ENCODE measurements at places on chromosomes 2 and 18.

DNA sequence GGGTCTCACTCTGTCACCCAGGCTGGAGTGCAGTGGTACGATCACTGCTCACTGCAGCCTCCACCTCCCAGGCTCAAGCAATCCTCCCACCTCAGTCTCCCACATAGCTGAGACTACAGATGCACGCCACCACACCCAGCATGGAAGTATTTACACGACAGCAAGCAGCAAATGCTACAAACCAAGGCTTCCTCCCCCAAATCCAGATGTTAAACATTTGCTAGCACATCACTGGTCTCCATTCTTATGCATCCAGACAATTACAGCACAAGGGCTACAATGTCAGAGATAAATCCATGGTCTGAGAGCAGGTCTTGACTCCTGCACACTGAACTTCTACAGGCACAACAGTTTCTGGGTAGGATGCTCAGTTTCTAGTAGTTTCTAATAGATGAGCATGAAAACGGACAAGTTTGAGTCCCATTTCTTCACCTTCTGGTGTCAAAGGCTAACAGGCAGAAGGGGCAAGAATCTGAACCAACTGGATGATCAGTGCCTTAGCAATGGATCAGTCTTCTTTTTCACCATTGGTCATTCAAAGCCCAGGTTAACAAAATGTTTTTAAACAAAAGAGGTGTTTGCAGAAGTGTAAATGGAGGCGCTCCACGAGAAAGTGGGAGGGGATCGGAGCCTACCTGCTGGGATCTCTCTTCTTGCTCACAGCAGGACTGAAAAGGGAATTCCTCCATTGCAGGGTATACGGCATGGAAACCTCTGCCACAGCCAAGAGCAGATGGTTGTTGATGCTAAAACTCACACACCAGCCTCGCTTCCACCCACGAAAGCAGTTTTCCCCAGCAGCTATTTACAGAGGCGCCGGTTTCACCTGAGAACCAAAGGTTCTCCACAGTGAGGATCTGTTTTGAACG, 135.0 kb upstream of the ARL4C start:
- H3K27me3 ChIP-seq, result no peaks in the 10 kb centered on the region
- H3K4me3 ChIP-seq, result no peak overlapping the region
- no peaks in the 10 kb centered on the region for H3K36me3 ChIP-seq
- H3K4me1 ChIP-seq, result peaks cover 32% of the 10 kb centered on the region

DNA sequence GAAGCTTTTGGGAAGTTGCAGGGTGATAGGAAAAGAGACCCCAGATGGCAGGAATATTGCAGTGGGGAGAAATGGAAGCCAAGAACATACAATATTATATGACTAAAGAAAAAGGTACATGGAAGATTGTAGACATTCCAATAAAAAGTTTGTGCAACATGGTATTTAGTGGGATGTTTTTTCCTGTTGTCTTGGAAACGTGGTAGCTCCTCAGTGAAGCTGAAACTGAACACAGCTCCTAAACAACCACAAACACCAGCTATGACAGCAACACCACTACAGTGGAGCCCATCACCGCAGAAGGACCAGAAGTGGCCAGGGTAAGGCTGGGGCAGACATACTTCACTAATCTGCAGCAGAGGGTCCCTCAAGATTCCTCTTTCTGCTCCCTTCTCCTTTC, 246.8 kb downstream of the CDH20 start:
- DNase-seq, result no peak
- no peaks in the 10 kb centered on the region for H3K4me1 ChIP-seq
- H3K36me3 ChIP-seq, result no peaks in the 10 kb centered on the region

DNA sequence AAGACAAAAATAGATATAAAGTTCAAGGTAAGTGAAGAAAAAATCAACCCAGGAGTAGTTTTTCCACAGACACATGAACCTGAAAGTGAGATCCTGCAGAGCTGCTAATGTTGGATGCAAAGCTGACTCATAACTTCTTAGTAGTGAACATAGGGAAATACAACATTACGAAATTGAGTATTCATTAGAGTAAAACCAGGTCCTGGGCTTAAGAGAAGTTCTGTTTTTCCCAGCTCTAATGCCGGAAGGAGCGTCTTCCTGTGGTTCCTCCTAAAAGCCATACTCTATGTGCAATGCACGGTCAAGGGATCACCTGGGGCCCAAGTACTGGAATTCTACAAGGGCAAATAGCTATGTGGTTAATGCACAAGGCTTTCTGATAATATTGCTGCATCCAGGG, 141.7 kb downstream of the RBMS1 start:
- peak overlapping the region; percentile 41 for H3K27ac ChIP-seq
- no peak overlapping the region for H3K4me3 ChIP-seq
- no peaks in the 10 kb centered on the region for H3K36me3 ChIP-seq
- H3K27me3 ChIP-seq, result no peaks in the 10 kb centered on the region

GRCh38 chr2:207337234-207338219, 171.8 kb upstream of the KLF7 start:
- H3K36me3 ChIP-seq, result no peaks in the 10 kb centered on the region
- peaks cover 27% of the 10 kb centered on the region for H3K4me1 ChIP-seq
- no peak overlapping the region for H3K4me3 ChIP-seq
- H3K27me3 ChIP-seq, result no peaks in the 10 kb centered on the region

- H3K27me3 ChIP-seq, result no peaks in the 10 kb centered on the region
- H3K4me1 ChIP-seq, result peaks cover 72% of the 10 kb centered on the region
- H3K4me3 ChIP-seq, result no peak overlapping the region
These were observed 3.3 kb downstream of the KLHL30 start for GRCh38 chr2:238141541-238142318.

DNA sequence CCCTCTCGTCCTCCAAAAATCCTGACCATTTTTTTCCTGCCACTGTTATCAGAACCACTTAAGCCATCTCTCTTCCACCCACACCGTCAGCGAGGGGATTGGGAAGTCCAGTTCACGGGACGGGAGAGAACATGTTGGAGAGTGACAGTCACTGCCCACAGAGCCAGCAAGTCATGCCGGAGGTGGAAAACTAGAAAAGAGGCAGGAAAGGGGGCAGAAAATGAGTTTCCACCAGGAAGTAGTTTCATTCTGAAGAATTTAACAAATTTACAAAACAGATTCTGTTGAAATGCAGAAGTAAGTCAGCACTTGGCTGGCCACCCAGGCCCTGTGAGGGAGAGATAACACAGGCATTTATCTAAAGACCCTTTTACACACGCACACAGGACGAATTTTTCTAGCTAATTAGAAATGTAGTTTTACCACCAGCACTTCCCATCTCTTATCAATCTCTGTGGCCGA, 431.3 kb downstream of the TSN start:
- H3K27me3 ChIP-seq, result peaks cover 53% of the 10 kb centered on the region
- no peak overlapping the region for H3K27ac ChIP-seq
- H3K4me1 ChIP-seq, result no peaks in the 10 kb centered on the region

DNA sequence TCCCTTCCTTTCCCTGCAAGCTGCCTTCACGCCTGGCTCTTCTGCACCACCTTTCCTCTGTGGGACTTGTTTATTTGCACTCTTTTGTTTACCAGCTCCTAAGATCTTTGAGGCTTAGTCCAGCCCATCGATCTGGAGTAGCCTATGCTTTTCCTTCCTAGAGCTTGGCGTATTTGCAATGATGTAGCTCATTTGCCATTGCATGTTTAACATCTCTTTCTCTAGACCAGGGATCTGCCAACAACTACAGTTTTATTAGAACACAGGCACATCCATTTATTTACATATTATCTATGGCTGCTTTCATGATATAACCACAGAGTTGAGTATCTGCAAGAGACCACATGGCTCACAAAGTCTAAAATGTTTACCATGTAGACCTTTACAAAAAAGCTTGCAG, 150.4 kb downstream of the RAPGEF4 start:
- 0 out of 2 replicates have a peak, but pooled peaks cover 5% of the 10 kb centered on the region for H3K4me1 ChIP-seq
- no peak overlapping the region for H3K4me3 ChIP-seq
- H3K36me3 ChIP-seq, result no peaks in the 10 kb centered on the region
- H3K27ac ChIP-seq, result no peak overlapping the region

All from PC-9 (cell line).